Hematopoietic multipotent progenitor cell treated with erythropoietin and hydrocortisone succinate and interleukin-3 and kit ligand, for 6 days (in vitro differentiated cells): ENCODE measurements at places on chromosomes 4 and X.

DNA sequence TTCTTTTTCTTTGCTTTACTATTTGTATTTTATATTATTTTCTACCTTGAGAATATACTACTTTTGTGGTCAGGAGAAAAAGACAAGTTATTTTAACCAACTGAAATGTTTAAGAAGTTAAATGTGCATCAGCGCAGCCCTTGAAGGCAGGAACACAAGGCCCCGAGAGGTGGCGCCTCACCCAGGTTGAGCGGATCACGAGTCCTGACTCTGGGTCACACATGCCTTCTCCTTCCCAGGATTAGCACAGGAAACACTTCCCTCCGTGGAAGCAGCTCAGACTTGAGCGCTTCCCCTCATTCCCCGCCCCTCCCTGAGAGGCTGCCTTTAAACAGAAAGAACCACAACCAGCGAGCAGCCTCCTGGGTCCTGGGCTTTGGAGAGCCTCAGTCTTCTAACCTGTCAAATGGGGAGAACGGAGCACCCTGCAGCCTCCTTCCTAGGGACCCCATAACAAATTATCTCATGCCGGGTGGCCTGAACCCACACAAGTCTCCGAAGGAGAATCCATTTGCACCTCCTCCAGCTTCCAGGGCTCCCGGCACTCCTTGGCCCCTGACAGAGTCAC is 217.6 kb downstream of the AFAP1 start:
- no peak for DNase-seq

DNA sequence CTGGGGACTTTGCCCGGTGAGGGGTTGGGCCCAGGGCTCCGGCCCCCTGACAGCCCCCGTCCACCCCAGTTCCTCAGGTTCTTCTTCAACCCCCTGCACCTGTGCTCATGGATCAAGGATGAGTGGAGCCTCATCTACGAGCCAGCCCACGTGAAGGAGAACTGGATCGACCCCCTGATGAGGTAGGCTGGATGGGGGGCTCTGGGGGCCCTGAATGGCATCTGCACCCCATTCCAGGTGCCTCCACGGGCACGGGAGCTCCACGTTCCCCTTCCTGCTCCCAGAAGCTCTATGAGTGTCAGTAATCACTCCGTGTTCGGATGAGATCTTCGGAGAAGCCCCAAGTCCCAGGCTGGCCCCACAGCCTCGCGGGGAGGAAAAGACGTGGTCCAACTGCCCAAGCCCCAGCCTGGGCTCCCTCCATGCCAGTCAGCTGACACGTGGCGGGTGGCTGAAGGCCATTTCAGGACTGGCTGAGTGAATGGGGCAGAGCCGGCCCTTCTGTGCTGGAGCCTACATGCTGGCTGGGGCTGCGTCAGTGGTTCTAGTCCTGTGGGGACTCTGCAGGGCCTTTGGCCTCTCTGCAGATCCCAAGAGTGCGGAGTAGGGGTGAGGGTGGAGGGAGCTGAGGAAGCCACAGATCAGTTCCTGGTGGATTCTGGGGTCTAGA is 24.4 kb downstream of the CFAP99 start:
- no peak for DNase-seq

DNA sequence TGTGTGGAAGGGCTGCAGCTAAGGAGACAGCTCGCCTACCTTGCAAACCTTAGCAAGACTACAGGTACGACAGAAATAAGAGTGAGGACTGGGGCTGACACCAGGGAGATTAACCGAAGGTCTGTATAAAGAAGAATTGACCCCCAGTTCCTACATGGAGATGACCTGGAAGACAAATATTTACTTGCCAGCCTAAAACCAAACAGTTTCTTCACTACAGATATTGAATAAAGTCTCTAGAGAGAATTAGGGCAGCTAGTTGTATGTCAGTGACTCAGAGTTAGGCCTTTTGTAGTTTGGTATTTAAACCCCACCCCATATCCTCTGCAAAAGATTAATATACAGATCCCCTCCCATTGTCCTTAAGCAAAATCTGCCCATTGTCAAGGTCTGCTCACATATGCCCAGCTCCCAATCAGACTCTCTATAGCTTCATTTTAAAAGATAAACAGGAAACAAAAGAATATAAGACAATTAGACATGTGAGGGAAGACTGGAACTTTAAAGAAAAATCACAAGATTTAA is 28.1 kb upstream of the FRMPD3 start:
- no peak for DNase-seq

DNA sequence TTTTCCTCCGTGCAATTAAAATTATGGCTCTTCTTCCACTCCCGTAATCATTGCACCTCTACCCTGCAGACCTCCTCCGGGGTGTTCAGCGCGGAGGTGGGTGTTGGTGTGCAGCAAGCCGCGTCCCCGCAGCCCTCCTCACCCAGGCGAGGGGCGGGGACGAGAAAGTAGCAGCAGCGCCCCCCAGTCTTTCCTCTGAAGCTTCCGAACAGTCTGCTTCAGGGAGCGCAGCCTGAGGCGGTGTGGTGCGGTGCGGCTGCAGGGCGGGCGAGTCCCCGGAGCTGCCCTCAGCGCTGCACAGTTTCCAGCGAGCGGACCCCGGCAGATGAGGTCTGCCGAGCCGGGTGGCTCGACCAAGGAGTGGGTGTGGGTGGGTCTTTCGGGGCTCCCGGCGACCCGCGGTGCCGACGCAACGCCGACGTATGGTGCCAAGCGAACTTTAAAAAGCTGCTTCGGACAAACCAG is at the start of gene FRAS1:
Gene FRAS1 (plus strand): TSS at position 189 of the 465 bp plus-strand sequence. CDS start 687 bp downstream, outside the sequence.
- peak; percentile 11 for DNase-seq

DNA sequence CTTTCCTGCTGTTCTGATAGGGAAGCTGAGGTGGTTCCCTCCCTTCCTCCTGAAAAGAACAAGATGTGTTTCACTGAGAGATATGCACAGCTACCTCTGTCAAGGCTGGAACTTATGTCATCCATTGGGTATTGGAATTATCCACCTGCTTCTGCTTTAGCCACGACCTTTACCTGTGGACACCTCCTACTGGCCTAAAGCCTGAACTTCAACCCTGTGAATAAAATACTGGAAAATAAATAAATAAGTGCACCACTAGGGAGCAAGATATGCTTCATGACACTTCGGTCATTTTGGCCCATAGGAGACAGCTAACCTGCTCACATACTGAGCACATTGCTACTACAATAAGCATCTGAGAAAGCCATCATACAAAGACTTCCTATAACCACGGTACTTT is 419.9 kb upstream of the NWD2 start:
- peak; percentile 3 for DNase-seq

DNA sequence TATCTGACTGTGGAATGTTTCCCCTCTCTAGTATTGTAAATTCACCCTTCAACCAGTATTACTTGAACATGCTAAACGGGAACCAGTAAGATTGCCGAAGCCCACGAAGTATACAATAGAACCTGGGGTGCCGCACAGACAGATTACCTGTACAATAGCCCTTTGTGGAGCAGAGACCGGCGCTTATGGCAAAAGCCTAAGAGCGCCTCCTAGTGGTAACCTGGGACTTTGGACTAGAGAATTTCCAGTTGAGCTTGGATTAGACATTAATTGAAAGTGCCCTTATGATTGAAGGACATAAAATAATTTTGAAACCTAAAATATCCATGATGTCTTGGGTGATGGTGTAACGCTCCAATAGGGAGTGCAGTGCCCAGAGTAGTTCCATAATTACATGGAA is 14.1 kb downstream of the ZNF157 start:
- DNase-seq, result peak; percentile 85

GRCh38 chr4:128606173-128606572 is 203.3 kb upstream of the JADE1 start:
- DNase-seq, result no peak

- no peak for DNase-seq
These were observed 70.7 kb downstream of the RASL11B start for GRCh38 chr4:52932591-52933470.

DNA sequence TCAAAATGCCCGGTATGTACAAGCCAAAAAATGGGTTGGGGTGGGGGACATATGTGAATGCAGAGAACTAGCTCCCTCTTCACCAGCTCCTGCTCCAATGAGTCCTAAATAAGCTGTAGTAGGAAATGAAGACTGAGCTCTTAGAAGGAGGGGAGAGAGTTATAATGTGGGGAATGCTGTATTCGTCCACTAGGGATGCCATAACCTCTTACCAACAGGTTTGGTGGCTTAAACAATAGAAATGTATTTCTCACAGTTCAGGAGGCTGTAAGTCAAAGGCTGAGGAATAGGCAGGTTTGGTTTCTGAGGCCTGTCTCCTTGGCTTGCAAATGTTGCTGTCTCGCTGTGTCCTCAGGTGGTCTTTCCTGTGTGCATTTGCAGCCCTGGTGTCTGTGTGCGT is 4.4 kb upstream of the INPP4B start:
- peak; percentile 44 for DNase-seq

DNA sequence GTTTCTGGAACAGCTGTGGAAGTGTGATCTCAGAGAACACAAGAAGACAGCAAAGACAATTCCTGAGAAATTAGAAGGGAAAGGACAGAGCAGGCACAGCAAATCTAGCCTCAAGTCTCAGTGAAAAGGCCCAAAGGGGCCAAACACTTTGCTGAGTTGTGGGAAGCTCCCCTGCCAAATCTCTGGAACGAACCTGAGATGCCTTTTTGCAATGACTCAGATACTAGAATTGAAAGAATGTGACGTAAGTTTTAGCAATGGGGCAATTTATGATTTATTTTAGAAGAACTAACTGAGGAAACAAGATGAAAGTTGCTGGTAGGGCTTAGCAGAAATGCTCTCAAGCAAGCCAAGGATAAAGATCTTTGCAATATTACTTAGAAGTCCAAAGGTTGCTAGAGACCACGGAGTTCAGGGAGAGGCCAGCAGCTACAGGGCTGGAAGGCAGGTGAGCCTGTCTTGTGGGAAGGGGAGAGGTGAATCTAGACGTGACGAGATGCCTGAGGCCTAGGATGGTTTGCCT is 92.8 kb downstream of the AMELX start:
- no peak for DNase-seq

DNA sequence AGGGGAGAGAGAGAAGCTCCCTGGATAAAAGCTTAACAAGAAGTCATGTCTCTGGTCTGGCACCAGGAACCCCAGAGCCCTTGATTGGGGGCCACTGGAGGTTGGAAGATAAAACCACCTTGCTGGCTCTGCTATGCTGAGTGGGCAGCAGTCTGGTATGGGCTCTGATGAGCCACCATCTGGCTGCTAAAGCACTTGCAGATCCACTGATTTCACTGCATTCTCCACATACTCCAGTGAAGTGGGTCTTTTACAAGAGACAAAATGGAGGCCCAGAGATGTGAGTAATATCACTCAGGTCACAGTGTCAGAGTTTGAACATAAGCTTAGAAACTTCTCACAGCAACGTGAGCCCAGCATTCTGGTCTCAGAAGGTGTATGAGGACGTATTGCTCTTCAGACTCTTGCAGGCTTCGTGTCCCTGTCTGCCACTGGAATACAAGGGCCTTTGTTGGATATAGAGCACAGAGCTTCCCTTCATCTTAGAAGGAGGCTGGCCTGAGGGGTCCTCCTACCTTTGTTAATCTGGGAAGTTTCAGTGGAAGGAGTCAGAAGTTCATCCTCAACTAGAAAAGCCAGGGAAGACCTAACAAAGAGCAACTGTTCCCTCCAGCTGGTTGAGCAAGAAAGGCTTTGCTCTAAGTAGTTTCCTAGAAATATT is 11.8 kb downstream of the CLDN2 start:
- DNase-seq, result no peak

DNA sequence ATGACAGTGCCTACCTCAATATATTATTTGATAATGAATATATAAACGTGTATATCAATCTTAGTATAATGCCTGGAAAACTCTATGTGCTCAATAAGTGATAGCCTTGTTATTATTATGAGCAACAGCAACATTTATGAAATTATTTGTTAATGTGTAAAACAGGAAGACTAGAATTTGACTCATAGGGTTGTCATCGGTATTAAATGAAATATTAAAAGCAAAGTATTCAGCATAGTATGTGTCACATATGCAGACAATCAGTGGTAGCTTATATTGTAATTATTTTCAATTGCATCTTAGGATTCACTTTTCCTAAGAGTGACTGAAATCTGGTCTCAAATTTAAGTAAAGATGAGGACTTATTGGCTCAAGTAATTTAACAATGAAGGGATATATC is 24.6 kb downstream of the SPANXD start:
- DNase-seq, result no peak

DNA sequence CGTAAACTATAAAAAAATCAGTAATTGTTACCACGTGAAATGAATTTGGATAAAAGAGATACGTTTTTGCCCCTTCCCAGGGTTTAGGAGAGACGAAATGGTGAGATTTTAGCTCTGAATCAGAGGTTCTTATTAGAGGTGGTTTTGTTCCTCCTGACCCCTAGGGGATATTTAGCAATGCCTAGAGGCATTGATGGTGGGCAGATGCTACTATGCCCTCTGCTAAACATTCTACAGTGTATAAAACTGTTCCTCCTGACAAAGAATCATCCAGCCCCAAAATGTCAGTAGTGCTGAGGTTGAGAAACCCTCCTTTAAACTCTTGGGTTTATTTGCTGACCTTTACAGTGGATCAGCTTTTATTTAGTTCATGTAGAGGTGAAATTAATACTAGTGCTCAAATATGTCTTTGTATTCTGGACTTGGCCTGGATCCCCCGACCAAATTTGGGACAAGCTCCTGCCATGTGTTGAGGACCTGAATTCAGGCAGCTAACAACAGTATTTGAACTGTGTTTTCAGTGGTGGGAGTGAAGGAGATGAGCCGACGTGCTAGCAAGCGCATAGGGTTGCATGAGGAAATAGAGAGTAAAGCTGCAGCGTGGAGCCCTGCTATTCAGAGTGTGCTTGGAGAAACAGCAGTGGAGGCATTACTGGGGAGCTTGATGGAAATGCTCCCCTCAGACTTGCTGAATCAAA is 126.1 kb downstream of the PTTG2 start:
- no peak for DNase-seq

GRCh38 chr4:128130621-128131020 is 69.5 kb downstream of the LARP1B start:
- DNase-seq, result no peak

GRCh38 chr4:107736924-107737448 is 17.0 kb upstream of the PAPSS1 start:
- peak; percentile 80 for DNase-seq

DNA sequence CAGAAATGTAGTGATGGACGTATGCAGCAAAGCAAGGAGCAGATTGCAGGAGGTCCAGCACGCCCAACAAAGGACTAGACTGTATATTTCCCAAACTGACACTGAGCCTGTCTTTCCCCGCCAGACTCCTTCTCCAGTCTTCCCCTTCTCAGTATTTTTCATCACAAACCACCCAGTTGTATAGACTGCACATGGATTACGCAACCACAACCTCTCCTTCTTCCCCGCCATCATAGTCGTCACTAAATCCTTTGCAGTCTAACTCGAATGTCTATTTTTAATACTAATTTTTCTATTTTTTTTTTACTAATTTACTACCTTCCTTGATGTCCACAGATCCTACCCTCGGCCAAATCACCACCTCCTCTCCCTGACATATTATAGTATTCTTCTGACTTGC is 105.4 kb downstream of the MTNR1A start:
- DNase-seq, result no peak

GRCh38 chrX:21939906-21940305 is 603 bp upstream of the SMS start:
- DNase-seq, result no peak

- DNase-seq, result no peak
These were observed 186.6 kb upstream of the MAOA start for GRCh38 chrX:43469391-43470054.

GRCh38 chrX:74902806-74903205 is 22.4 kb downstream of the NEXMIF start:
- DNase-seq, result no peak

GRCh38 chrX:40174001-40174853 is 76.5 kb upstream of the BCOR start:
- peak; percentile 84 for DNase-seq

- no peak for DNase-seq
These were observed 144.4 kb downstream of the GLRA2 start for GRCh38 chrX:14673764-14674163.
